Amniotic stem cell (primary cell): ENCODE measurements at places on chromosomes 5 and 9.

DNA sequence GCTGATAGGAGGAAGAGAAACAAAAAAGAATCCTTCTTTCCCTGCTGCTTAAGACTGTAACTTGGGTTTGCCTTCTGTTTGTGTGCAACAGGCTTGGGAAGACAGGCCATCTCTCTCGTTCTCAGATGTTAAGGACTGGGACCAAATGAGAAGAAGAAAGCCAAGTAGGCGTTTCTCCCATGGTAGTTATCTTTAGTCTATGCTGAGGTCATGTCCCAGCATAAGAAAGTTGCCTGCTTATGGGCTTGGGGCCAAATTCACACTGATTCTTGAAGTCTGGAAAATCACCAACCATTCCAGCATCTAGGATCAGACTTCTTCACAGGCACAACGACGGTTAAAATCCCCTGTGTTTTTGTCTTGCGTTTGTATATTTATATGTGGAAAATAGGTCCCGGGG lies 44.2 kb upstream of the PALM2AKAP2 start:
- no peak for DNase-seq

- no peak for DNase-seq
Measured at GRCh38 chr9:97502984-97503861, 1.8 kb downstream of the TMOD1 start.

DNA sequence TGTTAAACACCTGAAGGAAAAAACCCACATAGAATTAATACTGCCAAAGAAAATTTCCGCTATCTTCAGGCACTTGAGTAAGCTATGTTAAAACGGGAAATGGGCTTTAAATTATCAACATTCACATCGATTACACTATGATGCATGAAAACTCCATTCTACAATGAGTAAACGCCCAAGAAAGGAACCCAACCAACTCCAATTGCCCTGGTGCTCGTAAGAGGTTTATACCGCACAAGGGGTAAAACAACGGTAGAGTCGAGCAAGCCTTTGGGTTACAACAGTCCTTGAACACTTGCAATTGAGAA lies 1.0 kb downstream of the AGTPBP1 start:
- DNase-seq, result no peak

DNA sequence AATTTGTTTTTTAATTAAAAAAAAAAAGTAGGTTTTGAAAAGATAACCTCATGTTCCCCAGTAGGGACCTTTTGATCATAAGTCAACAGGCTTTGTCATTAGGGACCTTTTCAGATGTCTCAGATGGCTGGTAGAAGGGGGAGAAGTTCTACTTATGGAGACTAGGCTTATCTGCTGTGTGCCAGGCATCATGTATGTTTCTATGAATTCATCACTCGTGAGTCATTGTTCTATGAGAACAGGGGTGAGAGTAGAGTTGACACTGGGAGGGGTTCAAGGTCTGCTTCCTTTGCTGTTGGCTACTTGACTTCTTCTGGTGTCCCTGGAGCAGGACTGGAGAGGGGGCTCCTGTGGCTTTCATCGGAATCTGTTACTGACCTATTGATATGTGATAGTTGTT lies 138.8 kb downstream of the KDM4C start:
- DNase-seq, result no peak

DNA sequence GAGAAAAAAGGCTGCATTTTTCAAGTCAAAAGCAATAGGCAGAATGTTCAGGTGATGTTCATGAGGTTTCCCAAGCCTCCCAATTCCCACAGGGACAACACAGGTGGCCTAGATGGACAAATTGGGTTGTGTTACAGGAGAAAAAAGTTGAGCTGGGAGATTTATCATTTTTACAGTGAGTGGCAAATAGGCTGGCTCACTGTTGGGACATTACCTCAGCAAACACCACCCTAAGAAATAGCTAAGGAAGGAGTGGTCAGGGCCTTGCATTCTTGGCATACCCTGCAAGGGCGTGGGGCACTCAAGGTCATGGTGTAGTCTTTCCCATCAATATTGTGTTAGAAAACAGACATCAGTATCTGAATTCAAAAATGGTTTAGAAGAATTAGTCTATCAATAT lies 23.3 kb upstream of the CPLANE1 start:
- DNase-seq, result no peak

- no peak for DNase-seq
Measured at GRCh38 chr5:9562141-9562540, 16.3 kb upstream of the SEMA5A start.

DNA sequence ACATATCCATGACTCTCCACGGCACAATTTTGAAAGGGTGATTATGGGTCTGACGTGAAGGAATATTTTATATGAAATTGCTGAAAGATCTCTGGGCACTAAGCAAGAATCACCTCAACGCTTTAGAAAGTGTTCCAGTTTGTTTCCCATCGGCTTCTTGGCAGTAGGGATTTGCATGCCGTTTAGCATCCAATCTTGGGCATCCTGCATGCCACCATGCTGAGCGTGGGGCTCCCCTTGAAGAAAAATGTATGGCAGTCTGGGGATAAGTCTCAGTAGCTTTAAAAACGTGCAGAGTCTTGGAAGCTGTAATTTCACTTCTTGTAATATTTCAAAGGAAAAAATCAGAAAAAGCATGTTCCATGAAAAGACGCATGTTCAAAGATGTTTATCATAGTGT lies 151.7 kb downstream of the DMRT2 start:
- no peak for DNase-seq

- DNase-seq, result peak; percentile 46
Measured at GRCh38 chr5:173293817-173294672, 34.2 kb downstream of the STC2 start.

GRCh38 chr9:87271696-87272477 lies 225.8 kb upstream of the DAPK1 start:
- DNase-seq, result no peak

DNA sequence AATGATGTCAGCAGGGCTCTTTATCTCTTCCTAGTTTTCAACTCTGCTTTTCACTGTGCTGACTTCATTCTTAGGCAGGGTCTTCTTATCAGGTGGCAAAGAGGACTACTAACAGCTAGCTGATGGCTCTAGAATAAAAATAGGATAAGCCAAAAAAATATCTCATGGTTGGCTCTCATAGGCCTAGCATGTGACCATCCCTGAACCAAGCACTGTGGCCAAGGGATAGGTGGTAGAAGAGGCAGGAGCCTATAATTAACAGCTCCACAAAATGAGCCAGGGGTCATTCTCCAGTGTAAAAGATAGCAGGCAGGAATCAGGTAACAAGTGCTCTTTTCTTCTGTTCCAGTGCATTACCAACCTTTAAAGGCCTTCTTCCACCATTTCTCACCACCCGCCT lies 21.1 kb downstream of the ANKDD1B start:
- no peak for DNase-seq

DNA sequence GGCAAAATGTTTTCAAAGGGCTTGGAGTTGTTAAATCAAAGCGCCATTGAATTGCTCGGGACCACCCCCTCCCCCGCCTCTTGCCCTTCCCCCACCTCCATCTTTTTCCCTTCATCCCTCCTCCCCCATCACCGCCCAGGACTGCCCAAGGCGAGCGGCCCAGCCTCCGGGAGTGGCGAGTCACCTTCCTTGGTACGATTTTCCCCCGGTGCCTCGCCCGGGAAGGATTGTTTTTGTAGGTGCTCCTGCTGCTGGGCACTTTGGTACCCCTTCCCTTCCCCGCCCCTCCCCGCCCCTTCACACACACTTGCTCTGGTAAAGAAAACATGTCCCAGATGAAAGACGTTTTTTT lies 61.2 kb downstream of the TMEM174 start:
- DNase-seq, result no peak

DNA sequence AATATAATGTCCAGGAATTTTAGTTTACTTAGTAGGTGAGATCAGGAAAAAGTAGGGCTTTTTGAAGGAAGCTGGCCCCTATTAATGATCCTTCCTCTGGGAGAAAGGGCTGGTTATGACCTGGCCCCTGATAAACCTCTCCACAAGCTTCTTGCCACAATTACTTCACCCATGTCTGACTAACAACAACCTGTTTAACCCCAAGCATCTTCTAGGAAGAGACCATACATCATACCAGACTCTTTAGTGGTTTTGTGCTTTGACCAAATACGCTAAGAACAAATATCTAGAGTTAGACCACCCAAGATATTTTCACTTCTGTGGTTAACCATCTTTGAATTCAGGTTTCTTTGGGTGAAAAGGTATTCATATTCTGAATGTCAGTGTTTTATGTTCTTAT lies 174.0 kb upstream of the SLC27A6 start:
- no peak for DNase-seq

DNA sequence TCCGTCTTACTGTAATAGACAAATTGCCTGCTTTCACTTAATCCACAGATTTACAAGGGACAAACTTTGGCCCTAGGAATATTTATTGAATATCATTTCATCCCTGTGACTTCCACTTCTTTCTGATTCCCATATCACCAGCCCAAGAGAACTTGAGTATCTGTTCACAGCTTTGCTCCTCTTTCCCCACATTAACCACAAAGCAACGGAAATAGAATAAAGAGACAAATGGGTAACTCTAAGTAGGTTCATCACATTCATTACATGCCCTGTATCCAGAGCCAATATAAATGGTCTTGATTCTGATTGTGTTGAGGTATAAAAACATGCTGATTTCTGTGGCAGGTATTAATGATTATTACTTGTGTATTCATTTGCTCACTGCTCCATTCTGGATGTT lies 41.9 kb downstream of the TMEM252 start:
- no peak for DNase-seq
